ENCODE measurements at places on chromosomes 6 and 20.

GRCh38 chr6:157087974-157088373 is 235.3 kb downstream of the TMEM242 start:
- no peaks in the 10 kb centered on the region for H3K27me3 ChIP-seq
- no peak for DNase-seq
- H3K27ac ChIP-seq = no peak overlapping the region
- peaks cover 8% of the 10 kb centered on the region for H3K4me1 ChIP-seq

DNA sequence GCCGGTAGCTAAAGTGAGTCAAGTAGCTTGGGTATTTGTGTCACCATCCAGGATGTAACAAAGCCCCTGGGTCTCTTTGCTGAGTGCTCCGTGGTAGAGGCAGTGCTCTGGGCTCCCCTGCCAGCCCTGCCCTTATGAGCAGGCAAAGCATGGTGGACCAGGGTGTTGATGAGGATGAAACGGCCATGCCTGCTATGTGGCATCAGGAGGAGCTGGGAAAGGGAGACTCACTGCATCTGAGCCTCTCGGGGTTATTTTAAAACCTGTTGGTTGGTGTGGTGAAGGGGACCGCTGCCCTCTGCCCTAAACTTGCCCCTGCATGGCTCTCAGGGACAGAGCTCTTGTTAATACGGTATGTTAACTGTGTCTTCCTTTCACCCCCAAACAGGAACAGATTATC is 143.1 kb downstream of the DTNBP1 start:
- no peaks in the 10 kb centered on the region for H3K36me3 ChIP-seq
- H3K27me3 ChIP-seq = no peaks in the 10 kb centered on the region
- DNase-seq = no peak
- H3K27ac ChIP-seq = no peak overlapping the region
- H3K4me3 ChIP-seq = no peak overlapping the region

GRCh38 chr20:48679599-48679998 is 148.2 kb downstream of the PREX1 start:
- H3K36me3 ChIP-seq = no peaks in the 10 kb centered on the region
- no peaks in the 10 kb centered on the region for H3K27me3 ChIP-seq
- no peak overlapping the region for H3K4me3 ChIP-seq

DNA sequence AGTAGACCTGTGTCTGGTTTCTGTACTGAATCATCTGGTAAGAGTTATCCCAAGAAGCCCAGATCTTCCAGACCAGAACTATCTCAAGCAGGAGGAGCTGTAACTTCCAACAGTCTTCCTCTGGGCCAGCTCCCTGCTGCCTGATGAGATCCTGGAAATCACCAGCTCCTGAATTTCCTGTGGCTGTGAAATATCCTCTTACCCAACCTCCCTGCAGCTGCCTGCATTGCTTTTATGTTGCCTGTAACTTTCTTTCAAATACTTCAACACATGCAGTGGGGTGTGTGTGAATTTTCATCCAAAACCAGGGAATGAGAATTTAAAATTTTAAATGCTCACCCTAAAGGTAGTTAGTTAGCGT is 160.5 kb upstream of the LAMP5 start:
- peak; percentile 33 for DNase-seq
- H3K4me3 ChIP-seq = no peak overlapping the region
- no peak overlapping the region for H3K27ac ChIP-seq
- H3K4me1 ChIP-seq = peaks cover 7% of the 10 kb centered on the region

- H3K27ac ChIP-seq = peak overlapping the region; percentile 89
- no peak overlapping the region for H3K4me3 ChIP-seq
- H3K27me3 ChIP-seq = no peaks in the 10 kb centered on the region
- H3K4me1 ChIP-seq = peaks cover 19% of the 10 kb centered on the region
- H3K36me3 ChIP-seq = no peaks in the 10 kb centered on the region
Measured at GRCh38 chr6:6688951-6689350, 100.4 kb downstream of the LY86 start.

DNA sequence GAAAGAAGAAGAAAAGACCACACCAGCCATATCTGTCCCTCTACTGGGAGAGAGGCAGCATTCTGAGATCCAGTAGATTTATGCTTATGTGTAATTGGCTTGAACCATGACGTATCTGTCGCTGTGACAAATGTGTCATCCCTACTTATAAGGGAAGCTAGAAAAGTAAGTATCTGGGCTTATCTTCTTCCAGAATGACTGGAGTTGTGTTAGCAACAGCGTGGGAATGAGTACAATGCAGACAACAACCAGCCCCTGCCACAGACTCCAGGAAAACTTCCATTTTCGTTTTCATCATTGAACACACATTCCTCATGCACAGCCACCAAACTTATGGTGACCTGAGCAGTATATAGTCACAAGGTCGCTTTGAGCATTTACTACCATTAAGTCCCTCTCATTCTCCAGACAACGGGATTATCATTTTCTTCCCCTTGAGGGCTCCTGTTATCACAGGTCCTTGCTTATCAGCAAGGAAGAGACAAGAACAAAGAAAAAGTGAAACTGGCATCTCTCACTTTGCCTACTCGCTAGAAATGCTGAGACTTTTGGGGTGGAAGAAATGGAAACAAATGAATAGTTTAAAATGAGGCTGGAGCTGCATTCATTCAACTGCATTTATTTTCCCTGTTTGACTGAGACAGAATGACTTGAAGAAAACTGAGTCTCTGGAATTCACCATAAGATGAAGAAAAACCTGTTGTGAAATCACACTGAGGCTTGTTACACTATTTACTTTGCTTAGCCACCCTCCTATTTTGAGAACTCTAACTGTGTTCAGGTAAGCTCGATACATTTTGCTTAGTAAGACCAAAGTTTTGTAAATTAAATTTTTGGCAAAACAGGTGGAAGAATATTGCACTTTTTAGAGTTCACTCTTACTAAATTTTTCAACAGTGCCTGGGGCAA is 149.3 kb upstream of the FOXQ1 start:
- H3K36me3 ChIP-seq = no peaks in the 10 kb centered on the region
- H3K27ac ChIP-seq = no peak overlapping the region
- H3K27me3 ChIP-seq = no peaks in the 10 kb centered on the region
- no peak for DNase-seq

- no peak overlapping the region for H3K27ac ChIP-seq
- no peaks in the 10 kb centered on the region for H3K27me3 ChIP-seq
- H3K4me1 ChIP-seq = no peaks in the 10 kb centered on the region
- no peak overlapping the region for H3K4me3 ChIP-seq
- DNase-seq = no peak
Measured at GRCh38 chr20:20415321-20415720, 47.4 kb downstream of the INSM1 start.

- peaks cover 69% of the 10 kb centered on the region for H3K4me1 ChIP-seq
- no peaks in the 10 kb centered on the region for H3K36me3 ChIP-seq
- no peaks in the 10 kb centered on the region for H3K27me3 ChIP-seq
- peak within 1 kb of the TSS; percentile 90 for H3K27ac ChIP-seq
Measured at GRCh38 chr20:32207626-32208498, at the start of the genes PLAGL2 and POFUT1. Gene PLAGL2 (minus strand): TSS chr20:32207743. CDS start chr20:32202178, 5,565 bp downstream. Gene POFUT1 (plus strand): TSS chr20:32207880. CDS start chr20:32207942, 62 bp downstream.

GRCh38 chr6:158060455-158061360 is 79.0 kb downstream of the SYNJ2 start:
- H3K4me3 ChIP-seq = no peak overlapping the region
- peak; percentile 78 for DNase-seq
- peaks cover 47% of the 10 kb centered on the region for H3K4me1 ChIP-seq
- peaks cover 27% of the 10 kb centered on the region for H3K36me3 ChIP-seq
- no peaks in the 10 kb centered on the region for H3K27me3 ChIP-seq

GRCh38 chr6:53112404-53112803 is 36.2 kb downstream of the GCM1 start:
- no peak overlapping the region for H3K4me3 ChIP-seq
- peak; percentile 56 for DNase-seq
- no peaks in the 10 kb centered on the region for H3K4me1 ChIP-seq
- no peaks in the 10 kb centered on the region for H3K36me3 ChIP-seq
- peak overlapping the region; percentile 41 for H3K27ac ChIP-seq

DNA sequence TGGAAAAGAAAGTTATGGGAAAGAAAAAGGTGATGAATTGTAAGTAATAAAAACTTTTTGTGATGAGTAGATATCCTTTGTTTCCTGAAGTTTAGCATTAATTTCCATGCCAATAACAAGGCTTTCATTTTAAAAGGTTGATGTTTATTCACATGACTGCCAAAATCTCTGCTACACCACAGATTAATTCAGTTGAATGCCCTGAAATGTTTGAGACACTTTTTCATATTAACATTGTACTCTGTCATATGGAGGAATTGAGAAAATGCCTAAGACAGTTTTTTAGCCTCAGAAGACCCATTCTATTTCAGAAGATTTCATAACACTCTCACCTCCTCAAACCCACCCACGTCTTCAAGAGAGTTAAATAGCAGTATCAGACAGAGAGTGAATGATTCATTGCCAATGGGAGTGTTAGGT is 115.5 kb downstream of the ADGRG6 start:
- peaks cover 6% of the 10 kb centered on the region for H3K36me3 ChIP-seq
- H3K27me3 ChIP-seq = no peaks in the 10 kb centered on the region
- no peak overlapping the region for H3K4me3 ChIP-seq
- H3K27ac ChIP-seq = no peak overlapping the region
- DNase-seq = no peak

DNA sequence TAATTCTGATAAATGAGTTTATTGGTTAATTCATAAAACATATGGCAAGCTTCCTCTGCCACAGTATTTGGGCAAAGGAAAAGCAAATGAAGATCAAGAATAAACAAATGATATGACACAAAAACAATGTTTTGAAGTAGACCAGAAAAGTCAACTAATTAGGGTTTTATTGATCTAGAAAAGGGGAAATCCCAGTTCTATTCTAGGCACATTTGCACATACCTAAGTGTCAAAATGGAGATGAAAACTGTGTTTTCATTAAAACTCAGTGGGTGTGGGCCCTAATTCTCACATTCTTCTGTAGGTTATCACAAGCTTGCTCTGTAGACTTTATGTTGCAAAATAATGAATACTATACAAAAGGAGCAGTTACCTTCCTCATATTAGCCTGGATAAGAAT is 69.0 kb upstream of the TENT5A start:
- no peaks in the 10 kb centered on the region for H3K27me3 ChIP-seq
- no peak overlapping the region for H3K4me3 ChIP-seq
- DNase-seq = no peak
- no peak overlapping the region for H3K27ac ChIP-seq

DNA sequence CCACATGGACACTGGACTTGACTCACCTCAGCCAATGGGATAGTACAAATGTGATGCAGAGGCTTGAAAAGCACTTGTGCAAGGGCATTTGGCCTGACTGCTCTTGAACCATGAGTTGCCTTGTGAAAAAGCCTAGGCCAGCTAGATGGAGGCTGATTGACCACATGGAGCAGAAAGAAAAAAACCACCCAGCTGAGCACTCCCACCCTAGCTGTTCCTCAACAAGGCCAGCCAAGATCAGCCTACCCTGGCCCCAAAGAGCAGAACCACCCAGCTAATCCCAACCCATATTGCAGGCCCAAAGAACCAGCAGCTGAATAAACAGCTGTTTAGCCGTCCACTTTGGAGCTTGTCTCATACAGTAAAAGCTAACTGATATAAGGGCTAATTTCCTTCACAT is 36.7 kb downstream of the PXDC1 start:
- no peak for DNase-seq
- no peaks in the 10 kb centered on the region for H3K36me3 ChIP-seq
- no peaks in the 10 kb centered on the region for H3K27me3 ChIP-seq
- no peak overlapping the region for H3K27ac ChIP-seq
- H3K4me3 ChIP-seq = no peak overlapping the region

- H3K27me3 ChIP-seq = peaks cover 33% of the 10 kb centered on the region
- no peaks in the 10 kb centered on the region for H3K4me1 ChIP-seq
- no peak overlapping the region for H3K4me3 ChIP-seq
- no peaks in the 10 kb centered on the region for H3K36me3 ChIP-seq
- H3K27ac ChIP-seq = no peak overlapping the region
Measured at GRCh38 chr6:34027445-34027936, 118.4 kb downstream of the GRM4 start.

GRCh38 chr20:45918182-45918737 is 6.3 kb upstream of the PLTP start:
- no peaks in the 10 kb centered on the region for H3K27me3 ChIP-seq
- peak overlapping the region; percentile 85 for H3K27ac ChIP-seq
- H3K4me3 ChIP-seq = no peak overlapping the region
- no peak for DNase-seq
- H3K4me1 ChIP-seq = peaks cover 70% of the 10 kb centered on the region

DNA sequence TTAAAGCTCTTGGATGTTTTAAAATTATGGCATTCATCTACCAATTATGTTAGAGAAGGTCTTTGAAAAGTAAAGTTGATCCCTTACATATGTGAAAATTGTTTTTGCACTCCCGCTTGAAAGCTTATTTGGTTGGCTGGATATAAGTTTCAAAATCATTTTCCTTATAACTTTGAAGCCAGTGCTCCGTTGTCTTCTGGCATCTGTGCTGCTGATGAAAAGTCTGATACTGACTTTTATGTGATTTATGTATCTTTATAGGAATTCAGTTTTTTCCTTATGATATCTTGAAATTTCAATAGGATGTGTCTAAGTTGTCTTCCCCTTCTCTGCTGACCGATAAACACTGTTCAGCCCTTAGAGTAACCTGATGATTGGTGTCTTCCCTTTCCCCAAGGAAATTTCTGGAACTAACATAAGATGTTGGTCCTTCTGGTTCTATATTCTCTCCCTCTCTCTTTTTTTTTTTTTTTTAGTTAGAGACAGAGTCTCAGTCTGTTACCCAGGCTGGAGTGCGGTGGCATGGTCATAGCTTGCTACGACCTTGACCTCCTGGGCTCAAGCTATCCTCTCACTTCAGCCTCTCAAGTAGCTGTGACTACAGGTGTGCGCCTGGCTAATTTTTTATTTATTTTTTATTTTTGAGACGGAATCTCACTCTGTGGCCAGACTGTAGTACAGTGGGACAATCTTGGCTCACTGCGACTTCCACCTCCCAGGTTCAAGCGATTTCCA is 12.7 kb downstream of the PANK2 start:
- peaks cover 88% of the 10 kb centered on the region for H3K4me1 ChIP-seq
- no peak for DNase-seq
- no peak overlapping the region for H3K4me3 ChIP-seq
- H3K27ac ChIP-seq = peak overlapping the region; percentile 46
- no peaks in the 10 kb centered on the region for H3K36me3 ChIP-seq
- H3K27me3 ChIP-seq = no peaks in the 10 kb centered on the region

All from left lung (tissue), 14 donors.